Calu3 (cell line): ENCODE measurements at places on chromosomes 1 and 21. TPM values are rescaled to one million over a fixed set of nuclear protein-coding genes. Genes with fewer than 3 reads are reported as not detected.

GRCh38 chr1:32884726-32885125, 1.6 kb upstream of the HPCA start:
- no peak for DNase-seq
- H3K4me1 ChIP-seq, result peaks cover 29% of the 10 kb centered on the region
- no peak overlapping the region for H3K27ac ChIP-seq
- H3K27me3 ChIP-seq, result peaks cover 67% of the 10 kb centered on the region
- no peak overlapping the region for H3K4me3 ChIP-seq

DNA sequence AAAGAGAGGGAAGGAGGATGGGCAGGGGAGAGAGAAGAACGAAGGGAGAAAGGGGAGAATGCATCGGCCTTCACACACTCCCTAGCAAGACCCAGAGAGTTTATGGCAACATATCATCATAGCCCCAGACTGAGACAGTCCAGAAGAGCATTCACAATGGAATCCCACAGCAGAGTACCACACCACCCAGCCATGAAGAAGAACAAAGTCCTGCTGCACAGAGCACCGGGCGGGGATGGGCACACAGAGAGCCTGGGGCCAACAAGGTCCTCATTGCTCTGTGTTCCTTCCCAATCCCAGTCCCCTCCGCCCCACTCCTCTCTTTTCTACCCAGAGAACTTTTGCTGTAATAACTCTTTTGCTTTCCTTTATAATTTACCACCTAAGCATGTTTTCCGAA, 118.1 kb upstream of the TMPRSS2 start:
- no peaks in the 10 kb centered on the region for H3K27me3 ChIP-seq
- H3K4me1 ChIP-seq, result peaks cover 8% of the 10 kb centered on the region
- DNase-seq, result no peak
- H3K27ac ChIP-seq, result no peak overlapping the region

DNA sequence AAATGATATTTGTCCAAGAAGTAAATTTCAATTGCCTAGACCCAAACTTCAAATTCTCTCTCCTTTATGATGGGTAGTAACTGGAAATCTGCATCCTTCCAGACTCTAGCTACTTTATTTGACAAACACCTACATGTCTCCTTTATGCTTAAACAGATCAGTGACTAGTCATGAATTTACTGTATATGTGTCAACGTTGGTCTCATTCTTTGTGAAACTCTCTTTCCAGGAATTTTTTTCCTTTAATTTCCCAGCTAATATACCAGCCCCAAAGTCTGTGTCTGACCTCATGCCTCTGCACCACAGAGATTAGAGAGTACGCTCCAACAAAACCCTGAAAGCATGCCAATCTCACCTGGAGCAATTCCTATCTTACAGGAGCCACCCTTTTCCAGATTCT, 811.2 kb upstream of the NCAM2 start:
- DNase-seq, result no peak
- H3K4me1 ChIP-seq, result no peaks in the 10 kb centered on the region
- H3K4me3 ChIP-seq, result no peak overlapping the region
- no peaks in the 10 kb centered on the region for H3K27me3 ChIP-seq
- no peaks in the 10 kb centered on the region for H3K36me3 ChIP-seq
- H3K27ac ChIP-seq, result no peak overlapping the region

DNA sequence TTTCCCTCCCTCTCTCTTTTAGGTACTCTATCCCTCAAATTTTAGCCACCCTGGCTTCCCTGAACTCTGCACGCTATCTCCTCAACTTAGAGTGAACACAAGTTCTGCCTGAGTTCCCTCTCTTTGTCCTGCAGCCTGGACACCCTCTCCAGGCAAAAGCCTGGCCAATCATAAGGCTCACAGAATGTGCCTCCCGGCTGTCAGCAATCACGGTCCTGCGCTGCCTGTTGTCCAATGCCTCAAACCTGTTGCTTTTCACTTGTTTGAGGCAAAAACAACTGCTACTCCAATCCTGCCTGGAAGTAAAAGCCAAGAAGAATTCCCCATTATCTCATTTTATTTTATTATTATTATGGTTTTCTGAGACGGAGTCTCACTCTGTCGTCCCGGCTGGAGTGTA, 66.1 kb downstream of the LGR6 start:
- no peaks in the 10 kb centered on the region for H3K36me3 ChIP-seq
- no peak overlapping the region for H3K4me3 ChIP-seq
- no peak for DNase-seq
- H3K27ac ChIP-seq, result no peak overlapping the region

GRCh38 chr21:45255381-45256020, 32.2 kb downstream of the POFUT2 start:
- no peaks in the 10 kb centered on the region for H3K4me1 ChIP-seq
- H3K4me3 ChIP-seq, result no peak overlapping the region
- H3K27me3 ChIP-seq, result peaks cover 35% of the 10 kb centered on the region
- DNase-seq, result peak; percentile 28
- no peaks in the 10 kb centered on the region for H3K36me3 ChIP-seq
- H3K27ac ChIP-seq, result no peak overlapping the region

- DNase-seq, result no peak
- H3K27me3 ChIP-seq, result peaks cover 64% of the 10 kb centered on the region
- no peak overlapping the region for H3K4me3 ChIP-seq
- no peaks in the 10 kb centered on the region for H3K36me3 ChIP-seq
- H3K27ac ChIP-seq, result no peak overlapping the region
- no peaks in the 10 kb centered on the region for H3K4me1 ChIP-seq
Measured at GRCh38 chr1:229964281-229964680, 102.8 kb upstream of the GALNT2 start.

DNA sequence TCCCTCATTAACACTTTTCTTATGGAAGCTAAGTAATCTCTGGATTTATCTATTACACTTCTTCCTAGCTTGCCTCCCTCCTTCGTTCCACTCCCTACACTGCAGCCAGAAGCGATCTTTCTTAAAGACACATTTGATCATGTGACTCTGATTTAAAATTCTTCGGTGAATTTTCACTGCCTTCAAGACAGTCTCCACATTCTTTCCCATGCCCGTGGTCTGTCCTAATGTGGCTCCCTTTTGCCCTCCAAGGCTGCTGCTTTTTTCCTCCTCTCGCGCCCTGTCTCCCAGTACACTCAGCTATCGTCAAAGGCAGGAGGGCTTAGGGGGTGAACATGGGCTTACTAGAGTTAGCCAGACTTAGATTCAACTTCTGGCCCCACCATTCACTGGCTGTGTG, 64.4 kb downstream of the SDCCAG8 start:
- H3K36me3 ChIP-seq, result peaks cover 4% of the 10 kb centered on the region
- no peak overlapping the region for H3K27ac ChIP-seq
- H3K4me1 ChIP-seq, result peaks cover 21% of the 10 kb centered on the region
- DNase-seq, result no peak

- no peaks in the 10 kb centered on the region for H3K36me3 ChIP-seq
- no peak overlapping the region for H3K4me3 ChIP-seq
- H3K27me3 ChIP-seq, result no peaks in the 10 kb centered on the region
- no peaks in the 10 kb centered on the region for H3K4me1 ChIP-seq
Measured at GRCh38 chr1:234686035-234686434, 76.1 kb upstream of the IRF2BP2 start.

GRCh38 chr1:150536836-150537731, 12.1 kb upstream of the ADAMTSL4 start:
- peaks cover 37% of the 10 kb centered on the region for H3K4me1 ChIP-seq
- no peaks in the 10 kb centered on the region for H3K27me3 ChIP-seq
- peaks cover 8% of the 10 kb centered on the region for H3K36me3 ChIP-seq
- no peak for DNase-seq
- no peak overlapping the region for H3K27ac ChIP-seq

DNA sequence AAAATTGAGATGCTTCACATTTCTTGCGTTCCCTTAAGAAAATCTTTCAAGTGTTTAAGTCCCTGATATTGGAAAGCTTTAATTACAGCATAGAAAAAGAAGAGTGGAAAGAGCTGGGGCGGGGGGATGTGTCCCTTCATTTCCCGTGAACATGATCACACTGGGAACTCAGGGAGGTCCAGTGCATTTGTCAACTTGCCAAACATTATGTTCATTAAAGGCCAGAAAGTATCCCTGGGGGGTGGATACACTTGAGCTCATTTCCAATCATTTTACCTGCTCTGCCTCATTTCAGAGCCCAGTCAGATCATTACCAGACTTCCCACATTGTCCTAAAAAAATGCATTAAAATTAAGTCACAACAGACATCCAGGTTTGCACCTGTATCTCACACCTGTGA, 123.6 kb upstream of the KCNJ15 start:
- no peaks in the 10 kb centered on the region for H3K4me1 ChIP-seq
- no peaks in the 10 kb centered on the region for H3K36me3 ChIP-seq
- no peak for DNase-seq
- H3K27ac ChIP-seq, result no peak overlapping the region
- no peak overlapping the region for H3K4me3 ChIP-seq
- H3K27me3 ChIP-seq, result peaks cover 67% of the 10 kb centered on the region

DNA sequence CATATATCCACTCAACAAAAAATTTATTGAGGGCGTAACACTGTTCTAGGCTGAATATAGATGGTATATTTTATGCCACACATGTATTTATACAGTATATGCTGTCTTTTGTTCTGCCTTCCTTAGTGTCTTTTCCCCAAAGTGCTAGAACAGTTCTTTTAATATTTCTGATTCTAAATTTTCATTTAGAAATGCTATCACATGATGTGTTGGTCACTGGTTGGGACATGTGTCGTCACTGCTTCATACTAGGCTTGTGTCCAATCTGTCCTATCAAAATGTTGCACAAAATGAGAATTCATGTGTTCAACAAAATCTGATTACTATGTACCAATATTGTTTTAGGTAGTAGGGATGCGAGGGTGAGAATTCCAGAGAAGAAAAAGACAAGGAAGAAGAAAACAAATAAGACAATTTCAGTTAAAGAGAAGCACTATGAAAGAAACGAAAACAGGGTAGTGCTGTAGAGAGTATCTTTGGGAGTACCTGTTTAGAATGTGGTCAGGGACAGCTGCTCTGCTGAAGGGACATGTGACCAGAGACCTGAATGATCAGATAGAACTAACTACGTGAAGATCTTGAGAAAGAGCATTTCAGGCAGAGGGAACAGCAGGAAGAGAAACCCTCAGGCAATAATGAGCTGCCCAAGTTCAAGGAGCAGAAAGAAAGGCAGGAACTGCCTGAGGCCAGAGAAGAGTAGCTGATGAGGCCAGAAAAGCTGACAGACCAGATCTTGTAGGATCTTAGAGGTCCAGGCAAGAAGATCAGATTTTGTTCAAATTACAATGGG, 1.3 kb downstream of the KMO start:
- H3K27ac ChIP-seq, result no peak overlapping the region
- peaks cover 9% of the 10 kb centered on the region for H3K36me3 ChIP-seq
- H3K4me1 ChIP-seq, result peaks cover 26% of the 10 kb centered on the region
- H3K4me3 ChIP-seq, result no peak overlapping the region
- no peaks in the 10 kb centered on the region for H3K27me3 ChIP-seq

Gene ANXA9
- 15.4 and 20.1 TPM in 2 replicates for total RNA-seq

Gene PTAFR
- 2.4 and 2.5 TPM in 2 replicates for total RNA-seq

Gene FMOD
- total RNA-seq, result not detected in 2 replicates

Gene ATP5PF
- total RNA-seq, result 91.0 and 95.2 TPM in 2 replicates

Gene GJA8
- total RNA-seq, result not detected in 2 replicates

Gene HORMAD1
- total RNA-seq, result not detected in 2 replicates
